Pulmonary artery endothelial cell (primary cell): ENCODE measurements at places on chromosomes 2 and 18. TPM values are rescaled to one million over a fixed set of nuclear protein-coding genes. Genes with fewer than 3 reads are reported as not detected.
A peak's percentile ranks its signal among the peaks of the same experiment; 100 is the strongest.

DNA sequence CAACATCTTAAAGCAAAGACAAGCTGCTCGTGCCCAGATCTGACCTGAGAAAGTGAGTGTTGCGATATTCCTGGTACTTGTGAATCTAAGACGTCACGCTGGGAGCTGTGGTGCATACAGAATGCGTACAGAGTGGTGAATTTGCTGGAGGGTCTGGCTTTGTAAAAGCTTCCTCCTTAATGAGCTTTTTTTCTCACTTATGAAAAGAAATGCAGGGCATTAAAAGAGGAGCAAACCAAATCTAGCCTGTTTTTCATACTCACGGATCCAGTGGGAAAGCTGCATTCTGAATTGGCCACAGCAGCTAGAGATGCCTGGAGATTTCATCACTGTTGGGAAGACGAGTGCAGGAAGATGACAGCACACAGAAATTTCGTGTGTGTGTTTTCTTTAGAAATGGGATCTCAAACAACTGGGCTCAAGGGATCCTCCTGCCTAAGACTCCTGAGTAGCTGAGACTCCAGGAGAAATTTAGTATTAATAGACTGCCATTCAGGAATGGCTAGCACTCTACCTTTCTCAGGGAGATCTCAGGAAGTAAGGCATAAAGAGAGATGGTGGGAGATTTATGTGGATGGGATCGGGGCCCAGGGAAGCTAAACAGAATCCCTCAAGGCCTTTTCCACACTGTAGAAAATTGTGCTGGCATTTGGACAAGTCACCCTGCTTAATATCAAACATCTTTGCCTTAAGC, 181.3 kb downstream of the ALPK2 start:
- DNase-seq: no peak

GRCh38 chr18:6874315-6874714, 144.8 kb downstream of the ARHGAP28 start:
- DNase-seq: no peak

GRCh38 chr2:12432985-12433625, 283.6 kb upstream of the TRIB2 start:
- DNase-seq: no peak

DNA sequence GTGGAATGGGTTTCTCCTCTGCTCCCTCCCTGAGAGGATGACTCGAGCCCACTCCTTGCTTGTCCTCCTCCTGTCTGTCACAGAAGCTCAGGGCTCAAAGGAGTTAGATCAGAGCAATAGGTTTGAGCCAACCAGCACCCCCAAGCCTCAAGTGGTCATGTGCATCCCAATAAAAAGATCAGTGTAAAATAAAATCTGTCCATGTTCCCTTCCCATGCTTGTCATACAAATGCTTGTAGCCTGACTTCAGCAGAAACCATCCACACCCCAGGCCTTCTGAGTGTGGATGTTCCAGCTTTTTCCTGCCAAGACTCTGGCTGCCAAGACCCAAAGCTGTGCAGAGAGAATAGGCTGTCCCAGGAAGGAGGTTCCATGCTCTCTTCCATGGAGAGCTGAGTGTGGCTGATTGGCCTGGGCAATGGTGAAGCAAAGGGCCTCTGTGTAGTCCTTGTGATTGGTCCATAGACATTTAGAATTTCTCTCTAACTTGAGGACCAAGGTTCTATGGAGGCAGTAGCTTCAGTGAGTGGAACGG, 67.4 kb downstream of the GYPC start:
- DNase-seq: no peak

DNA sequence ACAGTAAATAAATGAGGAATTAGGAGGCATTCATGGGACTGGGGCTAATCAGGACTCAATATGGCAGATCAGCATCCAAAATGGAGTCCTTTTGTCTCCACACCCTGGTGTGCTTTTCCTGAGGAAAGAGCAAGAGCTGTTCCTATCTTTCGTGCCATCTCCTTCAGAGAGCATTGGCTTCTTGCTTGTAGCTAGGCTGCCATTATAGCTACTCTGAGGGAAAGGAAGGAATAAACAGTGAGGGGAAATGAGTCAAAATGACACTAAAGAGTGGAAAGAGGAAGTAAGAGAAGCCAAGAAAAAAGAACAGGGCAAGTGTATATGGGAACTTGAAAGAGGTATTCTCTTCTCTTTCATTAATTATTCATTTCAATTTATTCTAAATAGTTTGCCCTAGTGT, 8.4 kb upstream of the NMI start:
- peak; percentile 71 for DNase-seq

- DNase-seq: no peak
Measured at GRCh38 chr2:187407407-187408084, 40.5 kb downstream of the CALCRL start.

DNA sequence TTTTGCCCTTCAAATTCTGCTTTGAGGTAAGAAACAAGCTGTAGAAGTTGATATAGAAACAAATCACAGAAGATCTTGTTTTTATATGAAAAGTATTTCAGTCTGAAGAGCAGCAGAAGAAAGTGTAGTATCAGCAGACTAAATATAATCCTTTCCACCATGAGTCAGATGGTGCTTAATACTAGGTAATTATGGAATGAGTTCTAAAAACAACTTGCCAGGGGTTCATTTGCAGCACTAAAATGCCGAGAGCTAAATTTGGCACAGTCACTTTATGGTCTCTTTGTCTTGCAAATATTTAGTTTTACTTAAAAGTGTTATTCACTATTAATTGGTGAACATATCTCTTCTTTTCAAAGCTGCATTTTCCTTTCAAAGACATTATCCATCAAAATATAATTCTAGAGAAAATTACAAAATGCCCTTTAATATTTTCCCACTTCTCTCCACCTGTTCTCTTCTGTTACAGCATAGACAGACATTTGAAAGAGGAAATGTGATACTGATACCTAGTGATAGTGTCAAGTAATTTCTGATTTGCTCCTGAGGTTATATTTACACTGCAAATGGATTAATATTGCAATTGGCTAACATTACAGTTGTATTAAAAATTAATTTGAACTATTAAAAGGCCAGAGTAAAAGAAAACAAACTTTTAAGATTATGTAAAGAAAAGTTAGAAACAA, 5.3 kb downstream of the MYL1 start:
- DNase-seq: no peak

The SLC19A3 gene
- total RNA-seq: 0.07 and 0.39 TPM in 2 replicates

The MATN3 gene
- 0.95 and 1.1 TPM in 2 replicates for total RNA-seq

The RSAD2 gene
- total RNA-seq: 0.63 and 0.66 TPM in 2 replicates
